ENCODE measurements at places on chromosomes 4 and X.

DNA sequence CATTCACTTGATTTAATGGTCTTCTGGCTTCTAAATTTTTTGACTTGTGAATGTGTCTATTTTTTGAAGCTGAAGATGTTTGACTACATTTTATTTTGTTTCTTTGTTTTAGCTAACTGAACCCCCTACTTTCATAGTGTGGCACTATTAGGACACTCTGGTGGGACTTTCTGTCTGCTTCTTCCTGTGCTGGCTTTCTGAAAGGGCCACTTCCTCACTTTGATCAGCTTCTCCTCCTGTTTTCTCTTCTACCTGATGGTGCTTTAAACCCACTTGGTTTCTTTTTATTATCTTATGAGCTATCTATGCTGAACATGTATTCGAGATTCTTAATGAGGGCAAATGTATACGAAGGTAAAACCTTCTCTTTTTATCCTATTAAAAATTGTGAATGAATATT is 186.1 kb upstream of the CASK start:
- peak; percentile 4 for DNase-seq

GRCh38 chr4:67084783-67085182 is 460.5 kb downstream of the CENPC start:
- DNase-seq = no peak

DNA sequence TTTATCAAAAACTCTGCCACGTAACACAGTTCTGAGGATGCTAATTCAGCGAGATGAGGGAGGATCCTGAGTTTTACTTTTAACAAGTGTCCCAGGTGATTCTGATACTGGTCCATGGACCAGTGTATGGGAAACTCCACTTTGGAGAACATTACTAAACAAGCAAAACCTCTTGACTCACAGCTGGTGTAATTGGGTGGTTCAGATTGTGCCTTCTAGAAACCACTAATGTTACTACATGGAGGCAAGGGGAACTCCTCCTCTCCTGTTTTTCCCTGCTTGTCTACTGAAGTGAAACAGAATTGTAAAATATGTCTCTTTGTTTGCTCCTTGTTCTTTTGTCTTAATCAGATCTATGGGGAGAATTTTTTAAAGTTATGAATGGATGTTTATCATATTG is 62.6 kb downstream of the FRAS1 start:
- DNase-seq = no peak

- no peak for DNase-seq
Measured at GRCh38 chrX:21991504-21991903, 40.6 kb upstream of the PHEX start.

- DNase-seq = no peak
Measured at GRCh38 chr4:170015285-170015684, 10.9 kb downstream of the MFAP3L start.

- DNase-seq = no peak
Measured at GRCh38 chrX:145002771-145003170, 244.5 kb upstream of the SPANXN1 start.

DNA sequence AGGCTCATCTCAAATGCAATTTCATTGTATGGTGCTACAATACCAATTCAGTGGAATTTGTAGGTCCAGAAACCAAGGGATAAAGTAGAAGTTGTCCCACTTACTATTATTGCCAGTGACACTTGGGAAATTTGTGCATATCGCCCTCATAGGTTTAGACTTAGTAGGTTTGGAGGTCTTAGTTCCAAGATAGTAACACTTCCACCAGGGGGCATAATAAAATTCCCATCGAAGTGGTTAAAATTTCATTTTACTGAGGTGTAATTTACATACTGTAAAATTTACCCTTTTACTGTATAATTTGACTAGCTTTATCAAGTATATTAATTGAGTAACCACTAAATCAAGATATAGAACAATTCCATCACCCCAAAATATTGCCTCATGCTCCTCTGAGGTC is 174.6 kb downstream of the INPP4B start:
- no peak for DNase-seq

DNA sequence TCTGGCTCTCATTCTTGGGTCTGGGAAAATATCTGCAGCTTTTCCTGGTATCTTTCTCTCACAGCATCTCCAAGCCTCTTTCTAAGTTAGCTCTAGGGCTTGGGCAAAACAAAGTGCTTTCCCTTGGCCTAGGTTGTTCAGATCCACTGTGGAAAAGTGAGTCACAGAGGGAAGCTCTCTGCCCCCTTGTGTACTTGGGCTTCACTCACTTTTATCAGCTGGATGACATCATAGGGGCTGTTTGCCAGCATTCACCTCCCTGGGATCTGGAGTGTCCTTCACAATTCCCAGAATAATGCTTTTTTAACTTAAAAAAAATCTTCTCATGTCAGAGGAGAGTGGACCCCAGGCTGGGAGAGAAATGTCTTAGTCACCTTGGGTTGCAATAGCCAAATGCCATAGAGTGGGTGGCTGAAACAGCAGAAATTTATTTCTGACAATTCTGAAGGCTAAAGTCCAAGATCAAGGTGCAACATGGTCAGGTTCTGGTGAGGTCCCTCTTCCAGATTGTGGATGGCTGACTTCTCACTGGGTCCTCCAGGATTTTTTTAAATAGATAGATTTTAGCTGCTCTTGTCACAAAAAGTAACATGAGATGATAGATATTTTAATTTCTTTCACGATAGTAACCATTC is 247.8 kb downstream of the SH2D1A start:
- DNase-seq = no peak

GRCh38 chrX:22424919-22425318 is 152.2 kb downstream of the CBLL2 start:
- DNase-seq = no peak

DNA sequence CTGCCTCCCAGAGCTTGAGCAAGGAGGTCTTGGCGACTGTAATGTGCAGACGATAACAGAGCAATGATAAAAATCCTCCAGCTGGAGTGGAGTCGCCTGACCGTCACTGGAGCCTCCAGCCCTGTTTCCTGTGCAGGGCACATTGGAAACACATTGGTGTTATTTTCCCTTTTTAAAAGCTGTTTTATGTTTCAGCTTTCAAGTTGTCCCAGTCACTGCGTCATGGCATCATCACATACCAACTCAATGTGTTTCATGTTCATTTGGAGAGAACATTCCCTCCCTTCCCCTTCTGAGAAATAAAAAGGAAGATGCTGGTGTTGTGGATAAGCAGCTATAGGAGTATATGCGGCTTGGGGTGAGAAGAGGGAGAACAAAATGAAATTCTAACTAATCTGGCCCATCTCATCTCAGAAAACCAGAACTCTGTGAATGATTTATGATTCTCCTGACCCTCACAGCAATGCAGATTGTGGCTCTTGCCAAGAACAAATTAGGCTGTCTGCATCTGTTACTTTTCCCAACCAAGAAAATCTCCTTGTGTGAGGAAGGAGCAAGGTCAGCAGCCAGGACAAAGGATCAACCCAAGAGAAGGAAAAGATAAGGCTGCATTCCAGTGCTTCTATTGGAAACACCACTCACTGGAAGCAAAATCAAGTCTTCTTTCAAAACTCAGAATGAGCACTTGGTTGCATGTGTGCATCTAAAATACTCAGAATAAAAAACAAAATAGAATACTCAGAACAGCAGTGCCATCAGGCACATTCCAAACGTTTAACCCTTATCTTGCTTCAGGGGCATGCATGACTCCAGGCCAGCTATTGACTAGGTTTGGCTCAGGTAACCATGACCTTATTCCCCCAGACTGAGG is 134.4 kb downstream of the RASL11B start:
- no peak for DNase-seq

DNA sequence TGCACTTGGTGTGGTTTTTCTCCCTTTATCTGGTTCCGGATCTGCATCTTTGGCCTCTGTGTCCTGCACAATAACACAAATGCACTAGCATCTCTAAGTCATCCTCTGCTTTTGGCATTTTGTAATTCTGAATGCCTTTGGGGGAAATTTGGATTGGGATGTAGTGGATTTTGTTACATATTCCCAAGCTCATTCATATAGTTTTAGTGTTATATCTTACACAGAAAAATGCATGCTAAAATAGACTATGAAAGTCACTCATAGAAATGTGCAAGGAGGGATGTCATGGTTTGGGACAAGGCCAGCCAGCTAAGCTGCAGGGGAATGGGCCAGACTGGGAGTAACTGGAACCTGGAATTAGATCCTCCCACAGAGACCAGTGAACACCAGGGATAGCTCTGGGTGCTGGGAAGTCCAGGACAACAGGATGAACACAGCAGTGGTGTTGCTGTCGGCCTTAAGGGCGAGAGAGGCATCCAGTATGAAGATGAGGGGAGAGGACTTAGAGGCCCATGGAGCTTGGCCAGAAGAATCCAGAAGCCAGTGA is 20.1 kb downstream of the ENPP6 start:
- DNase-seq = no peak

DNA sequence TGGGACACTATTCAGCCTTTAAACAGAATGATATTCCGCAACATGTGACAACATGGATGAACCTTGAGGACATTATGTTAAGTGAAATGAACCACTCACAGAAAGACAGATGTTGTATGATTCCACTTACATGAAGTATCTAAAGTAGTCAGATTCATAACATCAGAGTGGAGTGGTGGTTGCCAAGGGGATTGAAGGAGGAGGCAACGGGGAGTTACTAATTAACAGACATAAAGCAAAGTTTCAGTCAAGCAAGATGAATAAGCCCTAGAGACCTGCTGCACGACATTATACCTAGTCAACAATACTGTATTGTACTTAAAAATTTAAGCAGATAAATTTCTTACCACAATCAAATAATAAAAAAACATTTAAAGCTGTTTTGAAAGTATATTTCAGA is 105.0 kb upstream of the NR0B1 start:
- no peak for DNase-seq

GRCh38 chrX:136380010-136380769 is 79.4 kb downstream of the ADGRG4 start:
- DNase-seq = no peak

GRCh38 chrX:112668476-112669409 is 11.0 kb downstream of the LHFPL1 start:
- DNase-seq = no peak

DNA sequence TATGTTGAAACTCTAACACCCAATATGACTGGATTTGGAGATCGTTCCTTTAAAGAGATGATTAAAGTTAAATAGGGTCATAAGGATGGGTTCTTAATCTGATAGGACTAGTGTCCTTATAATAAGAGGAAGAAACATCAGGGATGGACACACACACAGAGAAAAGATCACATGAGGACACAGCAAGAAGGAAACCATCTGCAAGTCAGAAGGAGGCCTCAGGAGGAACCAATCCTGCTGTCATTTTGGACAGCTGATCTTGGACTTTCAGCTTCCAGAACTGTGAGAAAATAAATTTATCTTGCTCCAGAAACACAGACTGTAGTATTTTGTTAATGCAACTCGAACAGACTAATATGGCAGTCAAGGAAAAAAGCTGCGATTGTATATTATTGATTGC is 631.5 kb downstream of the PCDH7 start:
- no peak for DNase-seq

DNA sequence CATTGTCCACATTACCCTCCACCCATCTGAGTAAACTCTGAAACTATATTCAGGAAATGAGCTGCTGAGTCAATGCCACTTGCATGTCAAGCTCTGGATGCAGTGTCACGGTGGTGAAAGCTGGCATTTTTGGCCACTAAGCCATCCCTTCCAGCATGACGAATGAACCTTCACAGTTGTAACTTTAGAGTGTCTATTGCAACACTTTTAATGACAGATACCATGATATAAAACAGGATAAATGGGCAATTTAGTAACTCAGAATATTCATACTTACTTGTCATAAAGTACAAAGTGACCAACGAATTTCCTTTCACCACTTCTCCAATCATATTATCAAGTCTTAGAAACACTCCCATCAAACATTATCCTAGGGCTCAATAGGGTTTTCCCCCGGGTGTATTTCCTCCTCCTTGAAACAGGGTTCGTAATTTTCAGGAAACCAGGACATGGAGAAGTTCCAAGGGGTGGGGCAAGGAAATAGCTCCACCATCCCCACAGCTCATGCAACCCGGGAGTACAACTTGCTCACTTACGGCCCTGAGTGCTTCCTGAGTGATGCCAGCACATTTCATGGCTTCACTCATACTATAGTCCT is 73.1 kb downstream of the MTHFD2L start:
- DNase-seq = no peak

- no peak for DNase-seq
Measured at GRCh38 chr4:170705907-170706306, 616.2 kb upstream of the AADAT start.

GRCh38 chr4:40394236-40394635 is 59.1 kb downstream of the CHRNA9 start:
- DNase-seq = no peak

- DNase-seq = no peak
Measured at GRCh38 chr4:186151499-186151898, 39.9 kb upstream of the CYP4V2 start.

GRCh38 chr4:8832113-8832915 is 39.3 kb downstream of the HMX1 start:
- no peak for DNase-seq

DNA sequence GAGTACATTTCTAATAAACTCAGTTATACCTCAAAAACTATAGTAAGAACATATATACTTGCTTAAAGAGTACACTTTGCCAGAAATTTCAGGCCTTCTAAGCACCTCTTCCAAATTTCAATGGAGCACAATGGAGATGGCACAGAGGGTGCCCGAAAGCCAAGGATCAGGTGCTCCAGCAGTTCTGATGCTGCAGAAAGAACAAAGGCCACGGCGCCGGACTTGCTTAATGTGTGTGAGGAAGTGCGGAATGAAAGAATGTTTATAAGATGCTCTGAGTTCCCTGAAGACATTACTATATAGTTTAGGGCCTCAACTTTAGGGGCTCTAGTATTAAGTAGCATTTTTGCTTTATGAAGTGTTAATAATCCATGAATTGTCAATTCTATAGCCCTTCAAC is 44.3 kb downstream of the GASK1B start:
- no peak for DNase-seq
